Dermis blood vessel endothelial cell (primary cell): ENCODE measurements at places on chromosomes 16 and 17. TPM values are rescaled to one million over a fixed set of nuclear protein-coding genes. Genes with fewer than 3 reads are reported as not detected.
A peak's percentile ranks its signal among the peaks of the same experiment; 100 is the strongest.

Gene MT1E
- 13.8 and 103 TPM in 2 replicates for total RNA-seq

Gene CA5A
- not detected in 2 replicates for total RNA-seq

Gene SLC5A10
- not detected in 2 replicates for total RNA-seq

GRCh38 chr17:9676084-9676483 lies 30.8 kb downstream of the USP43 start:
- no peak for DNase-seq

DNA sequence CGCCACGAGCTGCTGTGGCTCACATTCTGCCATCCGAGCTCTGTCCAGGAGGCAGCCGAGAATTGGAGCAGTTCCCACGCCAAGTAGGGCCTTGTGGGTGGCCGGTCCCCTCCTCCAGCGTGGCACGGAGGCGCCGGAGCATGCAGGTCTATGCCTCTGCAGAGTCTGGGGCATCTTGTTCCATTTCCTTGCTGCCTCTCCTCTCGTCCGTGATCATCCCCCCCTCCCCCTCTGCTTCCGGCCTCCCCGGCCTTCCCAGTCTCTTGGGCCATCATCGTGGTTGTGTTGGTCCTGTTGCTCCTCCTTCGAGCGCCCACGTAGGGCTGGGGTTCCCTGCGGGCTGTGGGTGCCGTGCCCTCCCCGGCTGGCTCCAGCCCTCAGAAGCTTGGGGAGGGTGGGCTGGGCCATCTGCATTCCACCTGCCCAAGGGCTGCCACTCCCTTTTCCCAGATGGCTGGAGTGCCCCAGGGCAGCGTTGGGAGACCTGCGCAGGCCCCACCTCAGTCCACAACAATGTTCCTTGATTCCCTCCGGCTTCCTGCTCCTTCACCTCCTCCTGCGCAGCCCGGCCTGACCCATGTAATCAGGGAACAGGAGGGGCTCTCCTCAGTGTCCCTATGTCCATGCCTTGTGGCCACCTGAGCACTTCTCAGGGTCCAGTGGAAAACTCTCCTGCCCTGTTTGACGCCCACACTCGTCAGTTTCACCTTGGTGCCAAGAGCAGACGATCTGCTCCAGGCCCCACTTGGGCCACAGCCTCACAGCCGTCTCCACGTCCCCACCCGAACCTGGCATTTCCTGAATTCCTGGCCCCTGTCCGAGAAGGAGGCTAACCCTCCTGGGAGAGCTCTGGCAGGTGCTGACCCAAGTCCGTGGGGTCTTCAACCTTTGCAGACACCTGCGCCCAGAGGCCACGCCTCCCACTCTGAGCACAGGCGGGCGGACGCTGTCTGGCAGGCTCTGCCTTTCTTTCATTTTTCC lies 37.1 kb downstream of the BAIAP2 start:
- no peak for DNase-seq

- no peak for DNase-seq
These were observed 2.9 kb downstream of the UBN1 start for GRCh38 chr16:4850211-4850610.

GRCh38 chr16:71297341-71297634 lies 8.1 kb upstream of the CMTR2 start:
- peak; percentile 51 for DNase-seq
